ENCODE measurements at places on chromosomes 12 and 14.

DNA sequence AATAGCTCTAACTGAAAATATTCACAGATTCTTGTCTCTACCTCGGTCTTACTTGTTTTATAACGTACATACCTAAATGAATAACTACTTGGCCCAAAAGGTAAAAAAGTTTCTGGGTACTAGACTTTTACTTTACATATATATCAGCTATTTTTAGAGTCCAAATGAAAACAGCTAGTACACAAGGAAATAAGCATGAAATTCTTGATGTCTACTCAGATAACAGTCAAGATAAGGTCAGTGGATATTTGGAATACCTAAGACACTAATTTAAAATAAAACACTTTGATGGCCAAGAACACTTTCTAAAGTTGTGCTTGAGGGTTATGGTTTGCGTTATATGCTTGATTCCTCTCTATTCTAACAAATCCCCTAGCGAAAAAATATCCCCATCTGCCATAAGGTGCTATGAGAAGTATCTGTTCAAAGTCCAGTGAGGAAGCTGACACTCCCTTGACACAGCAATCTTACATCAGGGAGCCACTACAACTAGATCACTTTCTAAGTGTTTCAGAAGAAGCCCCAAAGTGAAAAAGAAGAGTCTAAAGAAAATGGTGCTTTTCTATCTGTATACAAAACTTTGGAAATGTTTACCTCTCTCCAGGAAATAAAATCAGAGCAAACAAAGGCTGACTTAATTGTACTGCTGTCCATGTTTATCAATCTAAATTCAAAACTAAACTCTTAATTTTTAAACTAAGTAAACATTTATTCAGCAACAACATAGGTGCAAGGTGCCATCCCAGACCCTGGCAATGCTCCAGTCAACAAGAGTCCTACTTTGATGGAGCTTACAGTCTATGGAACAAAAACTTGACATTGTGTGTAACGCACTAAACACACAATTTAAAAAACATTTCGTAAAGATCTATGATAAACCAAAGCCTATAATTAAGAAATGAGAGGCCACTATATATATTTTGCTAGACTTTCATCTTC lies 11.7 kb downstream of the PTPN21 start:
- DNase-seq = no peak

DNA sequence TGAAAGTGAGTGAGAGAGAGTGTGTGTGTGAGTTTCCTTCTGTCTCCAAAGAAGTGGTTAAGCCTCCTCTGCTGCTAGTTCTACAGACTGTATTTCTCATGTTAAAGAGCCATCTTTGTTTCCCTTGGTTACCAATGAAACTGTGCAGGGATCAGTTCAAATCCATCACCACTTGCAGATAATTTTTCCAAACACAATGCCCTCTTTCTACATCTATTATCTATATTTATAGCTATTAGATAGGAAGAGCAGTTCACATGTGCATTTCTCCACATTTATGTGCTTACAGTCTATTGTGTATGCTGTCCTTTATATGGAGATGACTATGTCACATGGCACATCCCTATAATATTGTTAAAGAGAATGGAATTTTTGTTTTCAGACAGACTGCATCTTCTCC lies 2.2 kb upstream of the DAAM1 start:
- DNase-seq = no peak

DNA sequence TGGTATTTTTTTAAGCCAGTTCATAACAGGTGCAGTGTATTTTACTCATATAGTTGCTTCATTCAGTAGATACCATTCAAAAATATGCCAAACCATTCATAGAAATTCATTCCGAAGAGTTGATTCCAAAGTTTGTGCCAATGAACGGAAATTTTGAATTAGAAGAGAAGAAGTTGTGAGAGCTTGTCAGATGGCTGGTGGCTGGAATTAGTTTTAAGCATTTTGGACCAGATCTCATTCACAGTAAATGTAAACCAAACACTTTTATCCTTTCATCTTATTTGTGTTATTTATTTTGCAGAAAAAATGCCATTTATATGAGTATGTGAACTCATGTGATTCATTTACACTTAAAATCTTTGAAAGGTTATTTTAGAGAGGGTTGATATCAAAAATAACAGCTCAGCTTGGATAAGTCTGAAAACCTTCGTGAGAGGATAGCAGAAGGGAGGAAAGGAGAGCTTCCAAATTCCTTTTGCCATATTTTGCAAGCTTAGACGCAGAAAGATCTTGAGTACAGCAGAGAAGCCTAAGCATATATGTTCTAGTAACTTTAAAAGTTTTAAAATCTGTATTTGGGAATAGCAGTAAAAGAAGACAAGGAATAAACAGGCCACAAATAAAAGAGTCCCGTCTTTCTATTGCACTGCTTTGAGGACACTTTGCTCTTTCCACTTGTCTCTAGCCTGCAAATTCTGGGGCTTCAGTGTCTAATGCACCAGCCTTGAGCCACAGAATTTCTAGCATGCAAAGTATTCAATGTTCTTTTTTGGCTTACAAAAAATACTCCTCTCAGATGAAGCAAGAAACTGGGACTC lies 253.6 kb upstream of the FLRT2 start:
- DNase-seq = no peak

- DNase-seq = no peak
Measured at GRCh38 chr14:86457481-86458135, 927.7 kb downstream of the FLRT2 start.

DNA sequence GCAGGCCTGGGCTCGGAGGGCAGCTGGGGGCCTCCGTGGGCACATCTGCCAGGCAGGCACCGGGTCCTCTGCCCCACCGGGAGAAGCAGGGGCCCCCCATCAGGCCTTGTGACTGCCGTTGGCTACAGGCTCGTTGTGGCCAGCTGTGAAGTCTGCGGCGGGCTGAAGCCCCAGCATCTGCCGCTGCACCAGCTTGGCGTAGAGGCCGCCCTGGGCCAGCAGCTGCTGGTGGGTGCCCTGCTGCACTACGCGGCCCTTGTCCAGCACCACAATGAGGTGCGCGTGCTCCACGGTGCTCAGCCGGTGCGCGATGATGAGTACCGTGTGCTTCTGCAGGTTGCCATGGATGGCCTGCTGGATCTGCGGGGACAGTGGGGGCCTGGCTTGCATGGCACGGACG lies 33.9 kb upstream of the VPS37B start:
- no peak for DNase-seq

GRCh38 chr12:77968571-77968970 lies 137.9 kb downstream of the NAV3 start:
- DNase-seq = no peak

GRCh38 chr14:50823762-50824636 lies 7.0 kb downstream of the NIN start:
- no peak for DNase-seq

GRCh38 chr12:94644141-94644979 lies 6.0 kb downstream of the TMCC3 start:
- no peak for DNase-seq

DNA sequence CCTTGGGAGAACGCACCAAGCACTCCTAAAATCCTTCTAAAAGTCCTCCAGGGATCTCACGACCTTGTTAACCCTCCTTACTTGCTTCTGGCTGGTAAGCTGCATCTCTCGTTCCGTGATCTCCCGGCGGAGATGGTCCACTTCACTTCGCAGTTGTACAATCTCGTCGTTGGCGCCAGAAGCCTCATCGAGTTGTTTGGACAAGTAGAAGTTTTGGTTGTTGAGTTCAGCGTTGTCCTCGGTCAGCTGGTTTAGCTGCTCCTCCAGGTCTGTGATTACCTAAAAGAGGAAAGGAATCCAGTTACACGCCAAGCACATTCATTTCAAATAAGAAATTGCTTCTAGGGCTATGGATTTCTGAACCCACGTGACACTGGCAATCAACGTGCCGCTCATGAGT lies 67.1 kb downstream of the PRKAB1 start:
- DNase-seq = no peak

- DNase-seq = no peak
Measured at GRCh38 chr14:88426271-88426670, 40.8 kb downstream of the SPATA7 start.

- DNase-seq = no peak
Measured at GRCh38 chr12:87198181-87198580, 831.0 kb downstream of the C12orf50 start.

DNA sequence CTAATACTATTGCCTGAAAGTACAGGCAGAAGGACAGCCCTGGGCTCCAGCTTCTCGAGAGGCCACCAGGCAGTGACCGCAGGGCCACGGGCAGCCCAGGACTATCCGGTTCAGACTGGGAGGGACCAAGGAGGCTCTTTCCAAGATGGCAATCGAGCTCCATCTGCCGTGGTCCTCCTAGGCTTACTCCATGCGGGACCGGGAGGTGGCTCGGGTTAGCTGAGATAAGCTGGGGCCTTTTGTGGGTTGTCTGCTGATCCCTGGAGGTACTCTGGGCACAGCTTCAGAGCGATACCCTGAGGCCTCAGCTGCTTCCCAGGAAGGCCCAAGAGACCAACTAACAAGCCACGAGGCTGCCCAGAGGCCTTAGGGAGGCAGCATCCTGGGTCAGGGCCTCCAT lies 33.1 kb downstream of the SNRNP35 start:
- DNase-seq = no peak

- no peak for DNase-seq
Measured at GRCh38 chr12:104582739-104583138, 126.0 kb downstream of the CHST11 start.

GRCh38 chr12:18676141-18676540 lies 61.7 kb downstream of the PLCZ1 start:
- DNase-seq = no peak

- no peak for DNase-seq
Measured at GRCh38 chr14:48331421-48331820, 656.0 kb upstream of the MDGA2 start.

- no peak for DNase-seq
Measured at GRCh38 chr14:24247422-24247821, 5.0 kb upstream of the TINF2 start.

DNA sequence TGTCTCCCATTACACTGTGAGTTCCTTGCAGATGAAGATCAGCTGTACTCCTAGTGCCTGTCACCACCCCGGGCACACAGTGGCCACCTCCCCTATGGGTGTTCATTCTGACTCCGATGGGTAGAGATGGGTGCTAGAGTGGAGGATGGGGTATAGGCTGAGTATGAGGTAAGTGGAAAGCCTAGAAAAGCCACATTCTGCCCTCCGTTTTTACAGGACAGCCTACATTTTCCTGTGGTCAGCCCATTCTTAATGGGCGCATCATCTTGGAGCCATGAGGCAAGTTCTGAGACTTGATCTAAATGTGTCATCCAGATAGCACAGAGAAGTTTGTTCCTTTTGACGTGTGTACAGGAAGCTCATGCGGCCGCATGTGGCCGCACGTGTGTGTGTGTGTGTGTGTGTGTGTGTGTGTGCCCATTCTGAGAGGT lies 166.7 kb upstream of the HIF1A start:
- no peak for DNase-seq

DNA sequence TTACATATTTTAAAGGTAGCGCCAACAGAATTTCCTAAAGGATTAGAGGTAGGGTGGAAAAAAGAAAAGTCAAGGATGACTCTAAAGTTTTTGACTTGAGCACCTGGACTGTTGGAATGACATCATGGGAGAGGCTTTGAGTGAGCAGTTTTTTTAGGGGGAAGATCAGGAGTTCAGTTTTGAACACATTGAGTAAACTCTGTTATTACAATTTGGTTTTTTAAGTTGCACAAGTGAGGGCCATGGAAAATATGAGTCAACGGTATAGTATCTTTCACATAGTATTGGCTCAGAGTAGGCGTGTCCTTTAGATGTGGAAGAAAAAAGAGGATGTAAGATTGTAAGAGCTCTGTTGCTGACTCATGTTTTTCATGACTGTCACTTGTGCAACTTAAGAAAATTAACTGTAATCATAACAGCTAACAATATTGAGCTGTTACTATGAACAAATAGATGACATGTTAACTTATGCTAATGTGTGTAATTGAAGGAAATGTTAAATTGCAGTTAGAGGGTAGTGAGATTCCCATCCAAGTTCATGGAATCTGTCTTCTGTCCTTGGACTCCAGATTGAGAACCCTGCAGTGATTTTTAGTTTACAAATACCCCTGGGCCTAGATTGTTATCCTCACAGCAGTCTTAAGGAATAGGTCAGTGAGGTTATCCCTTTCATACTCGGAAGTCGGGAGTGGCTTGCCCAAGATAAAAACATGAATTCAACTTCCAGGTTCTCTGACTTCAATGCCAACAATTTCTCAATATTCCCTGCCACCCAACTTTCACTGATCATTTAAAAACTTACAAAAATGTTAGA lies 48.2 kb upstream of the ATP2B1 start:
- no peak for DNase-seq

GRCh38 chr14:30337456-30337855 lies 221.5 kb upstream of the G2E3 start:
- DNase-seq = no peak

DNA sequence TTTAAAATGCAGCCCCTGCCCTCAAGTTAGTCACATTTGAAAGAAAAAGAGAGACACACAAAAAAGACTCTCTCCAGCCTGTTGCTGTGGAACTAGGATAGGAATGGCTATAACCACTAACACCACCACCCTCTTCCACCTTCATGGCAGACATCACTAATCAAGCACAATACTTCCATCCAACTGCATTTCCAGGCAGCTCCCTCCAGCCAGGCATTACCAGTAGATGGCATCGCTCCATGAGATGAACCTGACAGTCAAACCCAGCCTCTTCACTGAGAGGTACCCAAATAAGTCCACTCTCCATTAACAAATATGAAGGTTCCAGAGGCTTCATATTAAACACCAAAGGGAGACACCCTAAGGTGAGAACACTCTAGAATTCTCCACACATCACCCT lies 24.4 kb downstream of the SLC8B1 start:
- no peak for DNase-seq

- DNase-seq = peak; percentile 20
Measured at GRCh38 chr14:58977366-58977765, 211.1 kb upstream of the DAAM1 start.

DNA sequence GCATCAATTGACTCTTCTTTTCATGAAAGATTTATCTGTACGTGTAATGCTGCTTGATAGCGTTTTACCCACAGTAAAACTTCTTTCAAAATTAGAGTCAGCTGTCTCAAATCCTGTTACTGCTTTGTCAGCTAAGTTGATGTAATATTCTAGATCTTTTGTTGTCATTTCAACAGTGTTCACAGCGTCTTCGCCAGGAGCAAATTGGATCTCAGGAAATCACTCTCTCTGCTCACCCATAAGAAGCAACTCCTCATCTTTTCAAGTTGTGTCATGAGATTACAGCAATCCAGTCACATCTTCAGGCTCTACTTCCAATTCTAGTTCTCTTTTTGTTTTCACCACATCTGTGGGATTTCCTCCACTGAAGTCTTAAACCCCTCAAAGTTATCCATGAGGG lies 9.5 kb downstream of the PCNX1 start:
- DNase-seq = no peak

GRCh38 chr12:13173012-13173932 lies 23.3 kb upstream of the EMP1 start:
- no peak for DNase-seq

Measured in DMS153 (cell line).